Activated CD4-positive, CD25-positive, alpha-beta regulatory T cell treated with anti-CD3 and anti-CD28 coated beads, Interleukin-2, amount 50 U/mL, for 72 hours (primary cell): ENCODE measurements at places on chromosomes 3 and 15.

- DNase-seq: no peak
These were observed 175.5 kb upstream of the RORA start for GRCh38 chr15:61404567-61404966.

DNA sequence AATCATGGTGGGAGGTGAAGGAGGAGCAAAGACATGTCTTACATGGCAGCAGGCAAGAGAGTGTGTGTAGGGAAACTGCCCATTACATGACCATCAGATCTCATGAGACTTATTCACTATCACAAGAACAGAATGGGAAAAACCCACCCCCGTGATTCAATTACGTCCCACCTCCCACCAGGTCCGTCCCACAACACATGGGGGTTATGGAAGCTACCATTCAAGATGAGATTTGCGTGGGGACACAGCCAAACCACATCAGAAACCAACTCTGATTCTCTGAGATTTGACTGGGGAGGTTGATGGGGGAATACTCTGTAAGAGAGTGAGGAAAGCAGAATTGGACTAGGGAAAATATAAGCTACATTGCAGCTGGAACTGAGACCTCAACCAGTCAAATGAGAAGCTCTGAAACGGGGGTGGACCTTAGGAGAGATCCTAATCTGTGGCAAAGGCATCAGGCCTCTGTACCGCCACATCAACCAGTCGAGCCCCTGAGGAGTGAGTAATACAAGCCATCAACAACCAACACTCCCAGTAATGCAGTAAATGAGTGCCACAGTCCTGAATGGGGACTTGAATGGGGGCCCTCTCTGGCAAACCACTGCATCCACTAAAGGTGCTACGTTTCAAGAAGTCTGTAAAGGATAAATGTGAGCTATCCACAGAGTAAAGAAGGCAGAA lies 207.9 kb upstream of the GADL1 start:
- no peak for DNase-seq

DNA sequence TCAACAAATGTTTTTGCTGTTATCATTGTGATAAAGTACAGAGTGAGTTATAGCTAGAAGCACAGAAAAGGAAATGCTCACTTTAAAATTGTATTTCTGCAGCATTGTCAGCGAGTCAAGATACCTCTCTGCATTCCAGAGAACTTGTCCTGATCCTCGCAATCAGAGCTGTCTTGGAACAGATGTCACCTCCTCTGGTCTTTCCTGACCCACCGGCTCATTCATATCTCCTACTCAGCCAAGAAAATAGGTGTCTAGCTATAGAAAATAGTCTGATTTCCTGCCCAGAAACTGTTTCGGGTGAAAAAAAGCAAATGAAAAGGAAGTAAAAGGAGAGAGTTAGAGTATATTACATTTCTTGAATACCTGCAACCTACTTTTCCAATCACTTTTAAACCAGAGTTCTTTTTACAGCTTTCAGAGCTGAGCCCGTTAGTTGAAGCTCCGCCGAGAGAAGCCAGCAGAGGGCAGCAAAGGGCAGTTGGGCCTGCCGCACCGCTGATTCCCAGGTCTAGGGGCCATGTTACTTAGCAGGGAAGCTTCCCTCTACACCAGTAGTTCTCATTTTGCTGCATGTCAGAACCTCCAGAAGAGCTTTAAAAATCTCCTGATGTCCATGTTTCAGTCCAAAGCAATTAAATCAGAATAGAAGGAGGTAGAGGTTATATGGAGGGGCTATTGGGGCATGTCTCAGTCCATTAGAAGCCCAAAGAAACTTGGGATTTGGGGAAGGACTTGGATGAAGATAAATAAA lies 185.7 kb upstream of the THRB start:
- peak; percentile 52 for DNase-seq

GRCh38 chr3:55006244-55006676 lies 78.4 kb upstream of the LRTM1 start:
- DNase-seq: no peak

GRCh38 chr15:80578206-80578595 lies 116.9 kb upstream of the ABHD17C start:
- no peak for DNase-seq
